ENCODE measurements at places on chromosomes 16 and 17.
A peak's percentile ranks its signal among the peaks of the same experiment; 100 is the strongest.

GRCh38 chr16:28984619-28985135 lies at the start of gene LAT:
LAT (plus strand) TSS chr16:28985052; CDS start chr16:28985418, 366 bp downstream.
- DNase-seq, result no peak

DNA sequence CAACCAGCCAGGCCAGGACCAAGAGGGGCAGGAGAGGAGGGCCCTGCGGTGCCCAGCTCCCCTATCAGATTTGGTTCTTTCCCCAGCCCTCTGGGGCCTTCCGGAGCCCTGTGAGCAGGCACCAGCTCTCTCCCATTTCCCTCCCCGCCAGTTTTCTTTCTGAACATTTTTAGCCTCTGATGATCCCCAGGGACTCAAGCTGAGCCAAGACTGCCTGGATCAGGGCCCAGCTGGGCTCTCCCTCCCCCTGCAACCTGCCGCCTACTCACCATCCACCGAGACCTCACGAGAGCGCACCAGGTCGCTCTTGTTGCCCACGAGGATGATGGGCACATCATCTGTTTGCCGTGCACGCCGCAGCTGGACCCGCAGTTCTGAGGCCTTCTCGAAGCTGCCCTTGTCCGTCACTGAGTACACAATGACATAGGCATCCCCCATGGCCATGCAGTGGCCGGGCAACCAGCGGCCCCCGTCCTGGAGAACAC lies 2.0 kb downstream of the RRAD start:
- no peak for DNase-seq

GRCh38 chr16:73190688-73191659 lies 143.0 kb upstream of the ZFHX3 start:
- no peak for DNase-seq

DNA sequence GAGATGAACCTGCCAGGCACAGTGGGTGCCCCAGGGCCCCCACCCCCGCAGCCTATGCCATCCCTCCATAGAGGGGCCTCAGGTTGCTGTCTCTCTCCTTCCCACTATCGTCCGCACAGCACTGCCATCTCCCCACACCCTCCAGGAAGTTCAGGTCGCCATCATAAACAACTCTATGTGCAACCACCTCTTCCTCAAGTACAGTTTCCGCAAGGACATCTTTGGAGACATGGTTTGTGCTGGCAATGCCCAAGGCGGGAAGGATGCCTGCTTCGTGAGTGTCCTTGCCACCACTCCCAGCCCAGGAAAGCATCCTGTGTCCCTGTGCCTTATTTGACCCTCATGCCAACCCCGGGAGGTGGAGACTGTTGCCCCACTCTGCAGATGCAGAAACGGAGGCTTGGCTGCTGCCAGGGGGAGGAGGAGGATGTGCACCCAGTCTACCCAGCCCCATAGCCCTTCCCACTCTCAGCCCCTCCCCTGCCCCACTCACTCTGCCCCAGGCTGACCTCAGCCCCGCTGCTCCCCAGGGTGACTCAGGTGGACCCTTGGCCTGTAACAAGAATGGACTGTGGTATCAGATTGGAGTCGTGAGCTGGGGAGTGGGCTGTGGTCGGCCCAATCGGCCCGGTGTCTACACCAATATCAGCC lies 3.9 kb downstream of the PRSS21 start:
- no peak for DNase-seq

- DNase-seq, result no peak
Measured at GRCh38 chr17:45149669-45150664, 1.7 kb downstream of the HEXIM1 start.

- no peak for DNase-seq
Measured at GRCh38 chr16:88391144-88391850, 8.5 kb downstream of the ZNF469 start.

GRCh38 chr16:4298761-4299522 lies 16.9 kb upstream of the GLIS2 start:
- no peak for DNase-seq

DNA sequence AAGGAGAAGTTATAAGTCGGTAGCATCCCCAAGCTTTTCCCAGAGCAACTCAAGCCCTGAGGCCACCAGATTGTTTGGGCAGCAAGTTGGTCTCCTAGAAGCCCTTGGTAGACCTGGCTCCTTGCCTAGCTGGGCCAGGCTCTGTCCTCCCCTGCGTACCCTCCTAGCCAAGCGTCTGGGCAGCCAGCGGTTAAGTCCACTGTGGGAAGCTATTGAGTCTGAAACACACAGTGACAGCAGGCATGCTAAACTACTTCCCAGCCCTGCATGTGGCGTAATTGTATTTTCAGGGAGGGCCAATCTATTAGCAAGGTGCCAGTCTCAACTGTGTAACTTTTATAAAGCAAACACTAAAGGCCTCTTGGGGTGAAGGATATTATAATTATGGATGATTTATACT lies 419.1 kb upstream of the RBFOX1 start:
- DNase-seq, result no peak

GRCh38 chr16:74752756-74753155 lies 21.9 kb downstream of the FA2H start:
- DNase-seq, result no peak

- no peak for DNase-seq
Measured at GRCh38 chr16:23072084-23072599, 77.1 kb downstream of the USP31 start.

DNA sequence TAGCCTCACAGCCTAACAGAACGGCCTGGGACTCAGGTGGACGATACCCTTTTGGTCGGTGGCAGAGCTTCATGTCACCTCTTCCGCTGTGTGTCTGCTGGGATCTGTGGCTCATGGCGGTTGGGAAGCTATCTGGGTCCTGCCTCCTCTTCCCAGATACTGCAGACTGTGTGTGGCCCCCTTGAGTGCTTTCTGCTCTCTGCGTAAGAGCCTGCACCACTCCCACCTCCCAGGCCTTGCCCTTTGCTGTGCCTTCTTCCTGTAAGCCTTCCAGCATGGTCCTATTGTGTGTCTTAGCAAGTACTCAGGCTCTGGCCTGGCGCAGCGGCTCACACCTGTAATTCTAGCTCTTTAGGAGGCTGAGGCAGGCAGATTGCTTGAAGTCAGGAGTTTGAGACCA lies 17.5 kb upstream of the ADCY7 start:
- DNase-seq, result no peak

GRCh38 chr17:83053739-83054451 lies 25.5 kb upstream of the METRNL start:
- DNase-seq, result no peak

DNA sequence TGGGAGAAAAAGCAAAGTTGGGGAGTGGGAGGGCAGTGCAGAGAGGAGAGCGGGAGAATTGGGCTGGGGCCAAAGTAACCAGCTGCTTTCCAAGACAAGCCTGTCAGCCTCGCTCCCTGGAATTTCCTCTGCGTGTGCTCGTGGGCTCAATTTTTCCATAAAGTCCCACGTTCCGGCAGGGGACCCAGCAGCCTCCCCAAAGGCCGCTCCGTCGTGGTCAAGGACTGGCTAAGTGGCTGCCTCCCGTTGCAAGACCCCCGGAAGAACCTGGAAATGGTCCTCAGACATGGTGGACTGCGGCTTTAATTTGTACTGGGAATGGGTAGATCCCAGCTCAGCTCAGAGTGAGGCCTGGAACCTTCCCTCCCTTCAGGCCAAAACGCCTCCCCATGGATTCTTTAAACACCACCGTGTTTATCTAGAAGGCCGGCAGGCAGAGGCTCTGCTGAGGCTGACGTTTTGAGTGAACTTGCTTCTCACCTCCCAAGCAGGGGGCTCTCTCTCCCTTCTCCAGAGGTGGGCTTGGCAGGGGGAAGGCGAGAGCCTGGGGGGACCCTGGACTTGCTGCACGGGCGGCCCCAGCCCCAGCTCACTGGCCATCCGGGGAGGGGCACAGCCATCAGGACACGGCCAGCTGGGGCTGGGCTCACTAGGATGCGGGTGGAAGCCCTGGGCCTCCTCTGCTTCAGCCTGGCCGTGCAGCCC lies 190.0 kb downstream of the C16orf95 start:
- DNase-seq, result no peak

GRCh38 chr16:1495889-1496262 lies 2.7 kb downstream of the TELO2 start:
- DNase-seq, result no peak

- DNase-seq, result no peak
Measured at GRCh38 chr16:67528870-67529581, 397 bp downstream of the RIPOR1 start.

GRCh38 chr17:61335105-61335844 lies 64.4 kb upstream of the TBX2 start:
- DNase-seq, result no peak

DNA sequence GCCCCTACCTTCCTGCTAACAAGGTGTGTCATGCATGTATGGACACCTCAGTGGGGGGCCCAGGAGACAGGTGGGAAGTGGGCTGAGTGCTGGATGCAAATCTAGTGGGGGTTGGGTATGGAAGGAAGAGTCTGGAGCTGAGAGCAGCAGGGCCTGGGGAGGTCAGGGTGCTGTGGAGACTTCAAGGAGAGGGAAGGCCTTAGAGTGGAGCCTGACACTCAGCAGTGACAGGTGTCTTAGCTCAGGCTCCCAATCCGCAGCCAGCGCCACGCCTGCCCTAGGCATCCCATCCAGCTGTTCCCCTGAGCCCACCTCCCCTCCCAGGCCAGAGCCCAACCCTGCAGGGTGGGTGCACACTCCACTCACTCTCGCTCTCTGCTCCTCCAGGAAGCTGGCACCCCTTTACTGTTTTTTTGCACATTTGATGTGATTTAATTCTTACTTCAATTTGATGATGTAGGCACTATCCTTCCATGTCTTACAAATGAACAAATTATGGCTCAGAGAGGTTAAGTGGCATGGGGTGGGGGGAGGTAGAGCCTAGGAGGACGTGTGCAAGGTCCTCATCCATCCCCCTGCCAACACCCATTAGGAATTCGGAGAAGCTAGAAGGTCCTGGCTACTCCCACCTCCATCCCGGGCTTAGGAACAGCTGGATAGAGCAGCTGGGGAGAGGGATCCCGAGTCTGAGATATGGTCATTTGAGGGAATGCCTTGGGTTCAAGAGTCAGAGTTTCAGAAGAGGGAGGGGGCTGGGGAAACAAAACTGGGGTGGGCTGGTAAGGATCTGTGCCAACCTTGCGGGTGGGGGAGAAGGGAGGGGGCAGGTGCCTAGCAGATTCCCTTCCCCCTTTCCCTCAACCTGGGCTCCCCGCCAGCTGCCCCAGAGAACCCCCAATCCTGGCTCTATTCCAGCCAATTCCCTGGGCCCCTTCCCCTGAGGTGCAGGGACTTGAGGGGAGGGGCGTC lies 2.1 kb downstream of the FAM171A2 start:
- DNase-seq, result no peak

DNA sequence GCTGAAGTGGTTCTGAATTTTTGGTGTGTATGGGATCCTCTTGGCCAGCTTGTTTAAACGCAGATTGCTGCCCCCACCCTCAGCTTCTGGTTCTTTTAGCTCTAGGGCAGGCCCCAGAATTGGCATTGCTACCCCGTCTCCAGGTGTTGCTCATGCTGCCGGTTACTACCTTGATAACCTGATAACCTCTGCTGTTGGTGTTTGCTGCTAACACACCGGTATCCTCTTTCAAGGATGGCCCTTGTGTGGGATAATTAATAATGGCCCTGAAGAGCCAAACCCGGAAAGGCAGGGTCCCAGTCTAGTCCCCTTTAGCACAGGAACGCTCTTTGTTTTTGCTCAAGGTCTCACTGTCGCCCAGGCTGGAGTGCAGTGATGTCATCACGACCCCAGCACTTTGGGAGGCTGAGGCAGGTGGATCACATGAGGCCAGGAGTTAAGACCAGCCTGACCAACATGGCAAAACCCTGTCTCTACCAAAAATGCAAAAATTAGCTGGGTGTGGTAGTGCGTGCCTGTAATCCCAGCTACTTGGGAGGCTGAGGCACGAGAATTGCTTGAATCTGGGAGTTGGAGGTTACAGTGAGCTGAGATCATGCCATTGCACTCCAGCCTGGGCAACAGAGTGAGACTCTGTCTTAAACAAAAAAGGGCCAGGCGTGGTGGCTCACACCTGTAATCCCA lies 1.3 kb upstream of the ST3GAL2 start:
- no peak for DNase-seq

- DNase-seq, result no peak
Measured at GRCh38 chr17:77560381-77560780, 398.1 kb upstream of the TNRC6C start.

- no peak for DNase-seq
Measured at GRCh38 chr17:47172696-47173565, 16.2 kb downstream of the CDC27 start.

GRCh38 chr16:35194681-35195080 lies 1735.3 kb downstream of the TP53TG3F start:
- DNase-seq, result no peak

DNA sequence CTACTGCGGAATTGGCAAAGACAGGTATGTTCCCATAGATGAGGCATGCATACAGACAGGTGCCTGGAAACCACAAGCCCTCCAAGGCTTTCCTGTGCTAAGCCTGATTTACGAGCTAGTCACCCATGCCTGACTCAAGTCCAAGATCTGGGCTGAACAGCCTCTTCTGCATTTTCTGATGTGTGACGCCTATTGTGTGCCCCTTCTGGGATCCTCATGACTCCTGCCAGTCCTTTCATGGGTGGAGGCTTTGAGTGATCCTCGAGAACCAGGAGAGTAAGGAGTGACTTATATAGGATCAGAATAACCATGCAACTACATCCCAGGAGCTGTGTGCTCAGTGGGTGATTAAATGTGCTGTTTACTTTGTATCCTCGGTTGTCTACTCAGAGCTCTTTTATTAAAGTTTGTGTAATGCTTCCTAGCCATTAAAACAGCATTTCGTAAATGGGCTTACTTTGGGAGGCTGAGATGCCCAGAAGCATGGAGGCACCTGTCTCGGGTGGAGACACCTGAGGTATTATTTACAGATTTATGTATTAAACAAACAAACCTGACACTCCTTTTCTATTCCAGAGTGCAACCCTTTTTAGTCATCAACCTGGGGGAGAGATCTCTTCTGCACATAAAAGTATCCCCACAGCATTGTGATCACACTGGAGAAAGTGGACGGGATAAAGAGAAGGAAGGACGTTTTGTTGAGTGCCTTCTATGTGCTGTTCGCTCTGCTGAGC lies 373.0 kb upstream of the DYNLRB2 start:
- peak; percentile 66 for DNase-seq

- DNase-seq, result no peak
Measured at GRCh38 chr16:85353839-85354685, 241.8 kb upstream of the CIBAR2 start.

- peak; percentile 94 for DNase-seq
Measured at GRCh38 chr17:67585077-67585602, 132.6 kb upstream of the NOL11 start.

DNA sequence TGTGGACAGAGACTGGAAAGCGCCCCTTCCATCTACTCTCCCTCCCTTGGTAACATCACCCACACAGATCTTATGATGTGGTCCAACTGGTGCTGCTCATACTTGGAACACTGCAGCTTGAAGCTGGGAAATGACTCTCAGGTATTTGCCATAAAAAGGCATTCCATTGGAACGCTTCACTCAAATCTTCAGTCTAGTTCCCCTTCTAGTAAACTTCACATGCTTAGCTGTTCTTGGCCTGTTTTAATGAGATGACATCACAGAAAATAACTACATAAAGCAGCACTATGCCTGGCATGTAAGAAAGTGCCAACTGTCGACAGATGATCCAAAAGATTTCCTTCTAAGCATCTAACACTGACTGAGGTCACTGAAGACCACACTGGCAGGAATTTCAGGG lies 9.3 kb downstream of the ZNF263 start:
- DNase-seq, result no peak

Data from NCI-H748 treated with DMSO at 0.1 percent for 48 hours (cell line).